Kidney (tissue), 22 donors: ENCODE measurements at places on chromosomes 6 and 20. TPM values are rescaled to one million over a fixed set of nuclear protein-coding genes. Genes with fewer than 3 reads are reported as not detected.

Gene TREML4
- not detected for total RNA-seq

Gene PAX1
- total RNA-seq, result not detected

Gene TAGAP
- total RNA-seq, result 8.8 TPM

Gene GCLC
- total RNA-seq, result 31.8 TPM

Gene ZC2HC1B
- not detected for total RNA-seq

Gene EYA2
- total RNA-seq, result 2.6 TPM

Gene EDN1
- total RNA-seq, result 16.6 TPM

Gene SLC22A2
- 27.9 TPM for total RNA-seq

Gene TCP11
- 0.50 TPM for total RNA-seq

DNA sequence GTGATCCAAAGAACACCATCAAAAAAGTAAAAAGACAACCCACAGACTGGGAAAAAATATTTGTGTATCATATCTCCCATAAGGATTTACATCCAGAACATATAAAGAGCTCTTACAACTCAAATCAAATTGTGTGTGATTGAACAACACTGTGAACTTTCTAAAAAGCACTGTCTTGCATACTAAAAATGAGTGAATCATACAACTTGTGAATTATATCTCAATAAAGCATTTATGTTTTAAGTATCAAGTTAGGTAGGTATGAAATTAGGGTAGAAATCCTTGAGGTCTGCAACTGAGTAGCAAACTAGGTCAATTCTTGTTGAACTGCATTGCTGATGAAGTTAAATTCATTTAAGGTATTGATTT lies 14.1 kb downstream of the SAMHD1 start:
- DNase-seq, result no peak
- H3K4me1 ChIP-seq, result no peaks in the 10 kb centered on the region

- H3K36me3 ChIP-seq, result peaks cover 56% of the 10 kb centered on the region
- H3K27me3 ChIP-seq, result no peaks in the 10 kb centered on the region
- H3K27ac ChIP-seq, result no peak overlapping the region
Observed at GRCh38 chr20:41169162-41169690, 31.9 kb downstream of the PLCG1 start.

- no peaks in the 10 kb centered on the region for H3K27me3 ChIP-seq
- H3K4me3 ChIP-seq, result no peak overlapping the region
Observed at GRCh38 chr20:12984863-12985262, 23.9 kb upstream of the SPTLC3 start.

GRCh38 chr6:158497620-158498019 lies 62.3 kb upstream of the TMEM181 start:
- H3K27me3 ChIP-seq, result no peaks in the 10 kb centered on the region
- no peak overlapping the region for H3K4me3 ChIP-seq
- DNase-seq, result no peak
- H3K27ac ChIP-seq, result no peak overlapping the region

DNA sequence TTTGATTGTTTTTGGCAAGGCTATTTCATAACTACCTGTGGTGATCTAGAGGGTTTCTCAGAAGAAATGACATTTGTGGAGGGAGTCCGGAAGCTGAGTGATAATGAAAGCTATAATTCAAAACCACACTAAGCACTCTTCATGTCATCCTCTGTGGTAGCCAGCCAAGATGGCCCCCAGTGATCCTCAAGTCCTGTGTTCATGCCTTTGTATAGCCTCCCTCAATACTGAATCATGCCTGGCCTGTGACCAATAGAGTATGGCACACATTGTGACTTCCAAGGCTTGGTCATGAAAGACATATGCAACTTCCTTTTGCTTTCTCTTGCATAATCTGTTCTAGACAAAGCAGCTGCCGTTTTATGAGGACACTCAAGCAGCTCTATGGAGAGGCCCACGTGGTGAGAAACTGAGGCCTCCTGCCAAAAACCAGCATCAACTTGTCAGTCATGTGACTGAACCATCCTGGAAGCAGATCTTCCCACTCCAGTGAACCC lies 12.8 kb upstream of the DNAAF9 start:
- H3K4me1 ChIP-seq, result no peaks in the 10 kb centered on the region
- H3K36me3 ChIP-seq, result no peaks in the 10 kb centered on the region
- no peak overlapping the region for H3K4me3 ChIP-seq
- H3K27ac ChIP-seq, result no peak overlapping the region

DNA sequence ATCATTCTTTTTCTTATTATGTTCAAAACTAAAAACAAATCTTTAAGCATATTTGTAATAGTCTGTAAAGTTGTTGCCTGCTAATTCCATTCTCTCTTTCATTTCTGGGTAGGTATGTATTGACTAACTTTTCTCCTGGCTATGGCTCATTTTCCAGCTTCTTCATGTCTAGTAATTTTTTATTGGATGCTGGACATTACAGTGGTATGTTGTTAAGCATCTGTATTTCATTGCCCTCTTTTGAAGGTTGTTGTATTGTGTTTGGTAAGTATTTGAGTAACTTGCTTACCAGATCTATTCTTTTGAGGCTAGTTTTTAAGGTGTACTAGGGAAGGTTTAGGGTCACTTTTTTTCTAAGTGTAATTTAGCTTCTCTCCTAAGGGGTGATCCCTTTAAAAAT lies 230.9 kb downstream of the TTLL2 start:
- H3K36me3 ChIP-seq, result no peaks in the 10 kb centered on the region
- no peak for DNase-seq
- H3K4me1 ChIP-seq, result peaks cover 4% of the 10 kb centered on the region
- H3K4me3 ChIP-seq, result no peak overlapping the region
- H3K27me3 ChIP-seq, result no peaks in the 10 kb centered on the region

DNA sequence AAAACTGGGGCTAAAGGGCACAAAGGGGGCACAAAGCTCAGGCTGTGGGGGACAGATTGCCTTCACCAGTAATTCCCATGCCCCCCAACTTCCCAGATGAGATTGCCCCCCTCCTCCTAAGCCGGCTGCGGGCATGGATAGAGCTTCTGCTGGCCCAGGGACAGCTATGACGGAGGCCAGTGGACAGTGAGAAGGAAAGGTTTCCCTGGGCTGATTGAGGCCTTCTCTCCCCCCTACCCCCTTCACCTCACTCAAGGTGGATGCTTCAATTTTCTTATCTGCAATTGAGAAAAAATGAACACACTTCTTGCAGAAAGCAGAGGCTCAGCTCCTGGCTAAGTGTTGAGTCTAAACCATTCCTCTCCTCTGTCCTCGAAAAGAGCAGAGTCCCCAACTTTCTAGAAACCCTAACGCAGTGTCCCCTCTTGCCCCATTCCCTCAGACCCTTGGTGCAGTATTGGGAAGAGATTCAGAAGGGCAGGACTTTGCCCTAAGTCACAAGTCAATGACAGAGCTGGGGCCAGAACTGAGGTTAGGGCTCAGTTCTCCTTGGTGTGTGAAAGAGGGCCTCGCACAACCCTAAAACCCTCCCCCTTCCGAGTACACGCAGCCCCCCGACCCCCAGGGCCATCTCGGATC lies 808 bp downstream of the SDC4 start:
- H3K36me3 ChIP-seq, result no peaks in the 10 kb centered on the region
- H3K27me3 ChIP-seq, result no peaks in the 10 kb centered on the region
- H3K27ac ChIP-seq, result peak overlapping the region; percentile 96
- peaks cover 22% of the 10 kb centered on the region for H3K4me1 ChIP-seq

DNA sequence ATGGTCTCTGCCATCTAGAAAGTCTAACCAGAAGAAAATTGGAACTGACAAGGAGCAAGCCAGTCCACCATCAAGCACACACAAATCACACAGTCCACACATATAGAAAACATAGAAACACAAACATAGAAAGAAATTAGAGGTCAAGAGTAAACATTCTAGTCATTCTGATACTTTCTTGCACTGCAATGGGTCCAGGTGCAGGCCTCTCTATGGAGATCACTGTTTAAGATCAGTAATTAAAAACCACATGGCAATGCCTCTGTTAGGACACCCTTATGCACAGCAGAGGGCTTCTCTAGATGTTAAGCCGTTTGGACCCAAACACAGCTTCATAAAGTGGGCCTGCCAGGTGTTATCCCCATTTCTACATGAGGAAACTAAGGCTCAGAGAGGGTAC lies 42.8 kb upstream of the SLC22A23 start:
- no peaks in the 10 kb centered on the region for H3K36me3 ChIP-seq
- no peaks in the 10 kb centered on the region for H3K27me3 ChIP-seq
- no peaks in the 10 kb centered on the region for H3K4me1 ChIP-seq
- H3K27ac ChIP-seq, result no peak overlapping the region
- no peak for DNase-seq

- no peaks in the 10 kb centered on the region for H3K27me3 ChIP-seq
- H3K4me3 ChIP-seq, result no peak overlapping the region
- H3K27ac ChIP-seq, result no peak overlapping the region
- DNase-seq, result no peak
Observed at GRCh38 chr20:41818991-41819390, 200.8 kb upstream of the CHD6 start.

- no peaks in the 10 kb centered on the region for H3K36me3 ChIP-seq
- DNase-seq, result no peak
- H3K4me1 ChIP-seq, result no peaks in the 10 kb centered on the region
- no peaks in the 10 kb centered on the region for H3K27me3 ChIP-seq
- no peak overlapping the region for H3K4me3 ChIP-seq
- H3K27ac ChIP-seq, result no peak overlapping the region
Observed at GRCh38 chr20:2022163-2022562, 28.3 kb upstream of the PDYN start.

DNA sequence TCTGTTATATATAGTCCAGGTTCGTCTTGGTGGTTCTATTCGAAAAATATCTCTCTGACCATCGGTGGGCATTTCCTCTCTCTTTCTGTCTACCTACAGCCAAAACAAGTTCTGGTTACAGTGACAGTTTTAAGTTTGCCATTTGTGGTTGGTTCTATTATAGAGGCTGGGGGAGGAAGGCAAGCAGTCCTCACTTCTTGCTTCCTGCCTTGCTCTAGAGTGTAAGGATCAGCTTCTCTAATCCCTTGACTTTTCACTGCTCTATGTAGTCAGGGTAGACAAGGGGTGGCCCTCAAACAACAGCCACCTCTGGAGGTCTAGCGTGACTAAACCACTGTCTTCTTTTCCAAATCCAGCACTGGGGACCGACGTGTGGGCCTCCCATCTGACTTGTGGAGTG lies 16.1 kb downstream of the E2F3 start:
- H3K36me3 ChIP-seq, result no peaks in the 10 kb centered on the region
- no peaks in the 10 kb centered on the region for H3K4me1 ChIP-seq
- H3K27me3 ChIP-seq, result no peaks in the 10 kb centered on the region
- no peak overlapping the region for H3K27ac ChIP-seq

DNA sequence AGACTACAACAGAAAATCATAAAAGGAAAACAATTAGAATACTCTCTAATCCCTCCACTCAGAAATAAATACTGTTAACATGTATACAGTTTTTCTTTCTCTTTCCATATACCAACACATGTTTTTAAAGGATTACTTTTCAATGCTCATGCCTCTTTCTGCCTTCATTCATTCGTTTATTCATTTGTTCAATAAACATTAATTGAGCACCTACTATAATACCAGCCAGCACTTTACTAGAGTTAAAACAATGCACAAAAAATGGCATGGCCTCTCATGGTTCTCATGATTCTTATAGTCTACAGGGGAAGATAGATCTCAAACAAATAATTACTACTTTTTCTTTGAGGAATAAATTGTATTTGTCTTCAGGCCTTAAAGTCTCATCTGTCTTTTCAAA lies 70.3 kb upstream of the RIPOR2 start:
- H3K4me3 ChIP-seq, result no peak overlapping the region
- no peaks in the 10 kb centered on the region for H3K27me3 ChIP-seq
- no peak for DNase-seq
- H3K36me3 ChIP-seq, result no peaks in the 10 kb centered on the region

GRCh38 chr6:155026022-155026705 lies 31.0 kb downstream of the TIAM2 start:
- no peak for DNase-seq
- no peaks in the 10 kb centered on the region for H3K4me1 ChIP-seq
- H3K36me3 ChIP-seq, result no peaks in the 10 kb centered on the region
- H3K27me3 ChIP-seq, result no peaks in the 10 kb centered on the region
- H3K27ac ChIP-seq, result no peak overlapping the region
- no peak overlapping the region for H3K4me3 ChIP-seq

GRCh38 chr6:156659822-156660198 lies 117.4 kb upstream of the ARID1B start:
- H3K27me3 ChIP-seq, result no peaks in the 10 kb centered on the region
- H3K27ac ChIP-seq, result no peak overlapping the region
- no peak overlapping the region for H3K4me3 ChIP-seq
- H3K36me3 ChIP-seq, result no peaks in the 10 kb centered on the region
- H3K4me1 ChIP-seq, result no peaks in the 10 kb centered on the region
- no peak for DNase-seq

DNA sequence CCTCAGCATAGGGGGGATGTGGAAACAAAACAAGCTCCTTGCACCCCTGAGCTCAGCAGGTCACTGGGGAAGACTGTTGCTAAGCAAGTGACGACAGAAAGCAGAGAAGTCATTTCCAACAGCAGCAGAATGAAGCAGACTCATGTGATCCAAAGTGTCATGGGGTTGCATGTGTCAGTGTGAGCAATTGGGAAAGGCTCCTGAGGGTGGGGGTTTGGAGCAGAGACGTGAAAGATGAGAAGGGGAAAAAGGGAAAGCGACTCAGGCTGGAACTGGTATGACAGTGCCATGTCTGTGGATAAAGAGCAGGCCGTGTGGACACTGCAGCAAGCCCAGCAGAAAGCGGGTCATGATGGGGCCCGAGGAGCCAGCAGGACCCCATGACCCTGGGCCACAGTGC lies 363.9 kb downstream of the PREX1 start:
- no peaks in the 10 kb centered on the region for H3K36me3 ChIP-seq
- no peaks in the 10 kb centered on the region for H3K4me1 ChIP-seq
- H3K27ac ChIP-seq, result no peak overlapping the region
- H3K4me3 ChIP-seq, result no peak overlapping the region
- no peaks in the 10 kb centered on the region for H3K27me3 ChIP-seq

GRCh38 chr6:128446497-128446896 lies 73.9 kb downstream of the PTPRK start:
- H3K4me3 ChIP-seq, result no peak overlapping the region
- H3K27me3 ChIP-seq, result no peaks in the 10 kb centered on the region
- no peaks in the 10 kb centered on the region for H3K36me3 ChIP-seq

GRCh38 chr6:43964659-43965570 lies 162.3 kb downstream of the MRPL14 start:
- DNase-seq, result no peak
- H3K4me3 ChIP-seq, result no peak overlapping the region
- no peaks in the 10 kb centered on the region for H3K27me3 ChIP-seq

- H3K27ac ChIP-seq, result no peak overlapping the region
- no peaks in the 10 kb centered on the region for H3K4me1 ChIP-seq
- no peak for DNase-seq
Observed at GRCh38 chr6:163146036-163146435, 268.5 kb upstream of the QKI start.

DNA sequence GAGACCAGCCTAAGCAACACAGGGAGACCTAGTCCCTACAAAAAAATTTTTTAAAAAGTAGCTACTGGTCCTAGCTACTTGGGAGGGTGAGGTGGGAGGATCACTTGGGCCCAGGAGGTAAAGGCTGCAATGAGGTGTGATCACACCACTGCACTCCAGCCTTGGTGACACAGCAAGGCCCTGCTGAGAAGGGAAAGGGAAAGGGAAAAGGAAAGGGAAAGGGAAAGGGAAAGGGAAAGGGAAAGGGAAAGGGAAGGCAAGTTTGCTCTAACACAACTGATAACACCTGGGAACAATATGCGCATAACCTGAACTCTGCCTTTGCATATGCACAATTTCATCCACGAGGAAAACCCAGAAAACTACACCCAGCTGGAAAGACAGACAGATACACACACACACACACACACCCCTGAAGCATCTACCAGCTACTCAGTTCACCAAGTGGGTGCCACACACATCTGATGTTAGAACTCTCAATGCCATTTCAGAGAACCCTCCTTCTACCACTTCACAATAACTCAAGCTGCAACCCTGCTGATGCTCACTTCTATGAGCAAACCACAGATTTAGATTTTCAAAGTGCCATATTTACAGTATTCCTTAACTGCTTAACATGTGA lies 19.1 kb downstream of the B4GALT5 start:
- H3K36me3 ChIP-seq, result no peaks in the 10 kb centered on the region
- H3K4me3 ChIP-seq, result no peak overlapping the region
- no peaks in the 10 kb centered on the region for H3K27me3 ChIP-seq
- no peak for DNase-seq
